ENCODE measurements at places on chromosomes 1 and 21. TPM values are rescaled to one million over a fixed set of nuclear protein-coding genes. Genes with fewer than 3 reads are reported as not detected.

Gene NBPF20
- 1.2 TPM for total RNA-seq

Gene FAM163A
- not detected for total RNA-seq

Gene CFHR3
- total RNA-seq, result not detected

Gene ABL2
- 11.4 TPM for total RNA-seq

- no peak for DNase-seq
Measured at GRCh38 chr1:44608141-44608540, 66.1 kb downstream of the TMEM53 start.

DNA sequence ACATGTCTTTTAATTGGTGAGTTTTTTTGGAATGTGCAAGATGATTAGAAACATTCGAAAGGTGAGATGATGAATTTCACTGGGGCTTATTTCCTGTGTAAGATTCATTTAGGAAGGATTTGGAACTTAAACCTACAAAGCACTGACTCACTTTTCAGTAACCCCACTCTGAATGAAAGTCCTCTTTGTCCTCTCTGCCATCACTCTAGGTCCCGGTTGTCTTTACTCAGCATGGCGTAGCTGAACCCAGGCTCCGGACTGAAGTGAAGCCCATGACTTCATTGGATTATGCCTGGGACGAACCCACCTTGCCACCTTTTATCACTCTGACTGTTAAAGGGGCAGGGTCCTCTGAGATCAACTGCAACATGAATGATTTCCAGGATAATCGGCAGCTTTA, 139.4 kb downstream of the VPS13D start:
- DNase-seq, result no peak

DNA sequence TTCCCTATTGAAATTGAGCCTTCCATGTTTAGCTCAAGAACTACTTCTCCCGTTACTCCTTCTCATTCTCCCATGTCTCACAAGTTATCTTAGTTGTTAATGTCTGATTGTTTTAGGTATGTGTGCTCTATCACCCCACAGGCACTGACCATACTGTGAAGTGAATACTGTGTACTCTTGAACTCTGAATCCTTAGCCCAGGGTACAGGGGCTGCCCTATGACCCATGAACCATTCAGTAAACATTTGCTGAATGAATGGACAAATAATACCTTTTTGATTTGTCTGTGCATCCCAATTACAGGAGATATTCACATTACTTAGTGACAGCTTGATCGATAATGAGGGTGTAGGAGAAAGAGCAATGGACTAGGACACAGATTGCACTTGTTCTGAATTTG, 169.4 kb upstream of the BEND5 start:
- DNase-seq, result no peak

GRCh38 chr1:156640842-156641706, 843 bp upstream of the BCAN start:
- DNase-seq, result no peak

Gene HSD3B1
- total RNA-seq, result not detected

DNA sequence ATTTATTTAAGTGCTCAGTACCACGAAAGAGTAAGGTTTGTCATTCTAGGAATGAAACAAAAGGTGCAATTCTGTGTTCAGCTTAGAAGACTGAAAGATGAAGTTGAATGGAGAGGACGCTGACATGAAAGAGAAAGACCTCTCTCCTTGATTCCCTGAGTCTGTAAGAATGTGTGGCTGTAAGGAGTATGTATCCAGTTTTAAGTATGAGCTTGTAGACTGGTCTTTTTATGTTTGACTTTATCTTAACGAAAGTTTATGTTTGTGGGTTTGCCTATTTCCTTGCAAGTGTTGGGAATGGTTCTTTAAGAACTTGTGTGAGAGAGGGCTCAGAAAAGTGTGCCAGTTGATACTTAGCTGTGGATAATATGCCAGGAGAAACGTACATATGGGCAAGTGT, 1.4 kb downstream of the CHD1L start:
- no peak for DNase-seq

All from activated T-helper 1 cell treated with anti-CD3 and anti-CD28 coated beads, Interleukin-12 subunit alpha, Interleukin-12 subunit beta, Interleukin-2, Interleukin-4 antibody, amounts not matched to agents 30 ng/mL and 10 ng/mL and 1 ng/mL, durations not matched to agents 14 hours and 24 hours and 36 hours (primary cell).